ENCODE measurements at places on chromosomes 4 and X.

GRCh38 chrX:71396576-71396975 is 30.4 kb downstream of the TAF1 start:
- DNase-seq, result no peak

DNA sequence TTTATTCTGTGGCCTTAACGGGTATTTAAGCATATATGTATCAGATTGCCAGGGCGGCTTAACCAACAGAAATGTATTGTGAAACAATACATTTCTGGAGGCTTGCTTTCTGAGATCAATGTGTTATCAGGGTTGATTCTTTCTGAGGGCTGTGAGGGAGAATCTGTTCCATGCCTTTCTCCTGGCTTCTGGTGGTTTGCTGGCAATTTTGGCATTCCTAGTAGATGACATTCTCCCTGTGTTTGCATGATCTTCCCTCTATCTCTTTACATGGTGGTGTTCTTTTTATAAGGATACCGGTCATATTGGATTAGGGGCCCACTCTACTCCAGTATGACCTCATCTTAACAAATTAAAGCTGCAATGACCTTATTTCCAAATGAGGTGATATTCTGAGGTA is 16.9 kb upstream of the CEP135 start:
- no peak for DNase-seq

DNA sequence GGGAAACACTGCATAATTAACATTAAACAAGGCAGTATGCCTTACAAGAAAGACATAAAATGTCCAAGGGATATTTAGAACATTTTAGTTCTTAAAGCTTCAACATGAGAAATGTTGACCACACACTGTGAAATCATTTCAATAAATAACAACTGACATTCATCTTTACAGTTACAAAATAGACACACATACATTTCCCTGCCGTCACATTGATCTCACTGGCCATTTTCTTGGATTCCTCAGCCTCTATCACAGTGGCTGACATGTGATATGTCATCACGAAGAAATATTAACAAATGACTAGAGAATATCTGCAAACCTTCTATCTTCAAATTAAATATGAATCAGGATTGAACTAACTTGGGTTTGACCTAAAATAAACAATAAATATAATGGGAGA is 1.9 kb downstream of the CXCL2 start:
- no peak for DNase-seq

GRCh38 chr4:148618856-148619255 is 176.6 kb upstream of the NR3C2 start:
- no peak for DNase-seq

GRCh38 chr4:177119021-177119471 is 190.6 kb upstream of the NEIL3 start:
- no peak for DNase-seq

DNA sequence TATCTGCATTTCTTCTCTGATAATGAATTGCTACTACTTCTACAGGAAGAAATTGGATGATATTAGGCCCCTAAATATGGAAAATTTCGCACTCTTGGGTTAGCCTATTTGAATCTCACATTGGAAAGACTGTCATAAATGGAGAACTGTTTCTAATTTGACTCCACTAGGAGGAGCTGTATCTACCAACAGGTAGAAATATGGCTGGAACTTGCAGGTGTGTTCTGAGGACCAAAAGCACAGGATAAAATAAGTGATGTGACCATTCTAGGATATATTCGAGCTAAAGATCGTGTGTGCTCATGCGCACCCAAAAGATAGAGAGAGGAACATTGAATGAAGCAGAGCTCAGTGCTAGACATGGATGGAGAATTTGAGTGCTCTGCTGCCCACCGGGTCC is 4.8 kb upstream of the NKAP start:
- no peak for DNase-seq

DNA sequence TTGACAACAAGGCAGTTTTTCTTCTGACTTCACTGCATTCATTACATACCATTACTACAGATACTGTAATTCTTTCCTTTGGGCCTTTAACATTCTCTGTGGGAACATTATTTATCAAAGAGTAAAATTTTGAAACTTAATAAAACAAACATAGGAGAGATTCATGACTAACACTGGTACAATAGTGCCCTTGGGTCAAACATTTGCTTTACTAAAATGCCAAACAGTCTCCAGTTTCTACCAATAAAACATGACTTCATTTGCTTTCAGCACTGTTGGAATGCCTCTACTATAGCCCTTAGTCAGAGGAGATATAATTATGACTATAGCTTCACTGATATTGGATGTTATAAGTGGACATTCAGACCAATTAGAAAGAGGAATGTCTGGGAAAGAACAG is 481.5 kb downstream of the PACRGL start:
- no peak for DNase-seq

- DNase-seq, result no peak
These were observed 8.0 kb upstream of the SMIM10 start for GRCh38 chrX:134982748-134983147.

- DNase-seq, result no peak
These were observed 212.8 kb upstream of the PDE5A start for GRCh38 chr4:119841361-119841760.

DNA sequence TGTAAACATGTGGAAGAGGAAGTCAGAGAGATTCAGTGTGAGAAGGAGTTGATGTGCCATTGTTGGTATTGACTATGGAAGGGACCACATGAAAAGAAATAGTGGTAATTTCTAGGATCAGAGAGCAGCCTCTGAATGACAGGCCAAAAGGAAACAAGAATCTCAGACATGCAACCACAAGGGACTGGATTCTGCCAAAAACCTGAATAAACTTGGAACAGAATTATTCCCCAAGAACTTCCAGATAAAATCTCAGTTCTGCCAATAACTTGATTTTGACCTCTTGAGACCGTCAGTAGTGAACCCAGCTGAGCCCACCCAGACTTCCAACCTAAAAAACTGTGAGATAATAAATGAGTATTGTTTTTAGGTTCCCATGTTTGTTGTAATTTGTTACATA is 653.6 kb upstream of the NR3C2 start:
- no peak for DNase-seq

DNA sequence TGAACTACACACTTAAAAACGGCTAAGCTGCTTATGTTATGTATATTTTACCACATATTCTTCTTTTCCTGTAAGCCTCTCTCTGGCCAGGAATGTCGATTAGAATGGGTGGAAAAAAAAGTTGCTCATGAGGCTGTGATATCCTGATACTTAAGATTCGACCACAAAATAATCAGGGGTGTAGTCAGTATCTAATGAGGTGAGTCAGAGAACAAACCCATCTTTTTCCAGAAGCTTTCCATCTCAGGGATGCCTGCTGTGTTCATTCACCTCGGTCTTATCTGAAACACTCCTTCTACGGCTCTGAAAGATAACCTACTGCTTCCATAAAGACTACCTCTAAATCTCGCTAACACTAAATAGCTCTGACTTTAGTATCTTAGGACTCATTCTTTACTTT is 142.7 kb upstream of the MAP3K15 start:
- no peak for DNase-seq

DNA sequence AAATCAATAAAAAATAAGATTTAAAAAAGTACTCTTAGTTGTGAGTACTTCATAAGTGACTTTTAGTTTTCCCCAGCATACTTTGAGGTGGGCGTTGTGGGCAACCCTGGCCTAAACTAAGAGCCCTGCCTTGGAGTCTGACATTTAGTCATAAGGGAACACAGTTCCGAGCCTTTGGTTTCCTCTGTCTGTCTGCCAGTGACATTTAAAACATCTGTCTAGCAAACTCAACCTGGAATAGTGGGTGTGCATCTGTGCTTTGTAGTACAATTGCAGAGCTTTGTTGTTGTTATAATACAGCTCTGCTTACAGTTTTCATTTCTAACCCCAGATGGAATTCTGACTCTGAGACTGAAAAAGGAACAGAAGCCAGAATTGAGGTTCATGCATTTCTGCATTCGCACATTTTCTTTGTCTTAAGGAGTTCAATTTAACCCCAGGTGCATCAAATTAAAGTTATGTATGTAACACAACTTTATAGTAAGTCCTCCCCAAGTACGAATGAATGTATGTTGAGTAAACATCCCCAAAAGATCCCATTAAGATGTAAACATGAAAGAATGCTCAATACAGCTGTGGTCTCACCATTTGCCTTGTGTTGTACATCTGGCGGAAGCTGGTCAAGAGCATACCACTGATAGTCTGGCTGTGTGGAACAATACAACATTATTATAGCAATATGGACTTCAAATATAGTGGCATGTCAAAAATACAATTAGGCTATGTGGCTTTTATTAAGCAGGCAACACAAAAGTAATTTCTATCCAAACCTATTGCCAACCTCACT is 25.9 kb downstream of the TNIP3 start:
- DNase-seq, result no peak

DNA sequence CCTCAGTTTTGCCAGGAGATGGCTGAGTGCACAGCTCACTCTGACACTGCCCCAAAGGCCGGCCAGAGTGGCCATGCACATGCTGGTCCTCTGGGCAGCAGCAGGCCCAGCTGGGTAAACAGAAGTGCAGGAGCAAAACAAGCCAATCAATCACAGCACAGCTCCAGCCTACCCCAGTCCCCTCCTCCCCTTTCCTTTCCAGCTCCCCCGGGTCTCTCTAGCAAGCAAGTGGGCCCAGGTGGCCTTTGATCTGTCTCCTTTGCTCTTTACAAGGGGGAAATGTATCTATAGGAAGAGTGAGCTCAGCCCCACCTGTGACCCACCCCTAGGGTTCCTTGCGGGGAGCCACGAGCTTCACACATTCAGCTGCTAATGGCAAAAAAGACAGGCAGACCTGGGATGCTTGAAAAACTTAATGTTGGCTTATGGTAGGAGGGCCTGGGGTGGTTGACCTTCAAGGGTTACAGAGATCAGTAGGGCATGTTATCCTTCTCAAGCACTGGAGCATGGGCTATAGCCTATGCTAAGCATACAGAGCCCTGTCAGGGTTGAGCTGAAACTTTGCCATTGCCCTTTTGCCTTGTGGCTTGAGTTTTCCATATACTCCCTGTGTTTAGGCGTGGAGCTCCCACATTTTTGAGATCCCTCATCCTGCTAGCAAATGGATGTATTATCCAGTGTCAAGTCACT is 57.8 kb upstream of the PLAC1 start:
- DNase-seq, result no peak
